ENCODE measurements at places on chromosomes 7 and 10. TPM values are rescaled to one million over a fixed set of nuclear protein-coding genes. Genes with fewer than 3 reads are reported as not detected.

DNA sequence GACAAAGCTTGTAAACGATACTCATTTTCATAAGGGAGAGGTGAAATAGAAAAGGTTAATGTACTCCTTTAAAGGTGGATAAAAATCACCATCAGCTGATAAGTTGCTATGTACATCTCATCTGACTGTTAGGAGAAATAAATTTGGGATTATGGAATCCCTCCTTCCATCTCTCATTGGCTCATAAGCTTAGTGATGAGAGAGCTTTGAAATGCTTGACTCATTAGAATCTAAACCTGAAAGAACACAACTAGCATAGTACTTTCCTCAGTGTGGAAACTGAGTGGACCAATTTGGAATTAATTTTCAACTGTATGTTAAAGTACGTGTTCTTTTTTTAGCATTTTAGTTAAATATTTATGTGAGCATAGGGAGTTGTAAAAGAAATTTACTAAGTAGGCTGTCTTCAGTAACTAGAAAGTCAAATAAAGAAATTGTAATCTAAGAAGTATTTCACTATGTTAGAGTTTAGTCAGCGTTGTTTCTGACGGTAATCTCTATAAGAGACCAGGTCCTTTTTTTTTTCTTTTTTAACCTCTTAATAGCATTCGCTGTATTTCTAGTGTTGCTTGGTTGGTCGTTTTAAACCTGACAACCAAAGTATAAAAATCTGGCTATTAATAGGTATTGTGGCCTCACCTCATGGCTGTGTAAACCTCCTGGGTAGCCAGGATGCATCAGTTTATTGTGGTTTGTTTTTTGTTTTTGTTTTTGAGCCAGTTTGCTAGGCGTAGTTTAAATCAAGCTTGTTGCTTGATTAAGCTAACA, 34.4 kb downstream of the FHIP2A start:
- no peak for DNase-seq

- DNase-seq, result no peak
Measured at GRCh38 chr10:44924261-44925040, 13.3 kb downstream of the TMEM72 start.

- DNase-seq, result no peak
Measured at GRCh38 chr7:87816389-87816788, 59.8 kb downstream of the SLC25A40 start.

- no peak for DNase-seq
Measured at GRCh38 chr7:44994877-44995554, 5.0 kb upstream of the CCM2 start.

- DNase-seq, result peak; percentile 55
Measured at GRCh38 chr7:106345421-106346166, 60.8 kb upstream of the NAMPT start.

- DNase-seq, result peak; percentile 65
Measured at GRCh38 chr10:90920986-90921666, at the start of gene ANKRD1. TSS of gene ANKRD1 (minus strand) at chr10:90921087. CDS start at chr10:90921027, 60 bp downstream.

DNA sequence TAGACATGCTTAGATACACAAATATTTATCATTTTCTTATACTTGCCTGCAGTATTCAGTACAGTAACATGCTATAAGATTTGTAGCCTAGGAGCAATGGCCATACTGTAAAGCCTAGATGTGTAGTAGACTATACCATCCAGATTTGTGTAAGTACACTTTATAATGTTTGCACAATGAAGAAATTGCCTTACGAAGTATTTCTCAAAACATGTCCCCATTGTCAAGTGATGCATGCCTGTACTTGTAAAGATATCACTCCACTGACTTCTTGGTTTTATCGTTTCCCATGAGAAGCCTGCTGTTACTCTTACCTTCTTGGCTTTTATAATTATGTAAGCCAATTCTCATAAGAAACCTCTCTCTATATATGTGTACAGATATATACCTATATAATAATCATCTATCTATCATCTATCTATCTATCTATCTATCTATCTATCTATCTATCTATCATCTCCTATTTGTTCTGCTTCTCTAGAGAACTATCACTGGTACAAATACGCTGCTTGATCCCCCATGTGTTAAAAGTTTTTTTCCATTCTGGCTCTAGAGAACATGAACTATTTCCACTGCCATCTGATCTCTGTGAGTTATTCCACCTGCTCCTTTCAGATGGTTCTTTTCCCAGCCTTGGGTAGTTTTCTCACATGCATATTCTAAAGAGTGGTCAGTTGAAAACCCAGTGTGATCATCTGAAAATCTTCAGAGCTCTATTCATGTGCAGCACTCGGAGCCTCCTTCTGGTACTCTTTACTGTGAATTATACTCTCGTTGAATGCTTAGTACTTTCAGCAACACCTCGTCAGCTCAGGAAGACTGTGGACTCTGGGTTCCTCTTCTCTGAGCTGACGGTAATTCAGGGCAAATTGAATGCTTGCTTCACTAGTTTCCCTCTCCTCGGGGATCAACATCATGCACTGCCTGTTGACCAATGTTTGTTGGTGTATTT, 14.5 kb upstream of the VCL start:
- no peak for DNase-seq

GRCh38 chr10:112805254-112805590, 144.8 kb upstream of the TCF7L2 start:
- DNase-seq, result no peak

DNA sequence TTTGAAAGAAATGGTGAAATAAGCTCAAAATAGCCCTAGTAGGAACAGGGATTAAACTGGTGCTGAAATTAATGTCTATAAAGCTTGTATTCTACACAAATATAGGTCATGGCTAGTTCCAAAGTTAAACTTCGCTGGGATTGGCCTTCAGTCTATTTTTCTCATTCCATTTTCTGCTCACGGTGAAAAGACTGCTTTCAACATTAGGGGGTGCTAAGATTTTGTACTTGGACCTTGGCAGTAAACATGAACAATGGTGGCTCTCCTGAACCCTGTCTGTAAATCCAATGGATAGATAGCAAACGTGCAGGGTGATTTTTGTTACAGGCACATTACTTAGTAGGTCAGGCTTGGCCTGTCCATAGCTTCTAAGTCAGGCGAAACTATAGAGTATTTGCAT, 36.0 kb upstream of the RSU1 start:
- DNase-seq, result no peak

DNA sequence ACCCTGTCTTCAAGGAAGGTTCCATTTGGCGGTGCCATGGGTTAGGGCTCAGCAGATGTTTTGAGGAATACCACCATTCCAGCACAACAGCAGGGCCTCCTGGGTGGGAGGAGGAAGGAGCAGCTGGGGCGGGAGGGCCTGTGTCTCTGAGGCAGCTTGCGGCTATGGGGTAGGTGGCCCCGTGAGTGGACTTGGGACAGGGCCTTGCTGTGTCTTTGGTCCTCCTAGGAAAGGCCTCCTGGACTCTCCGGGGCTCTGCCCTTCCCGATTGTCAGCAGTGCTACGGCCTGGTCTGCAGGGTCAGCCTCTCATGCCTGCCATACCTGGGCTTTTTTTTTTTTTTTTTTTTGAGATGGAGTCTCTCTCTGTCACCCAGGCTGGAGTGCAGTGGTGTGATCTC, 96.7 kb downstream of the PAXIP1 start:
- no peak for DNase-seq

- no peak for DNase-seq
Measured at GRCh38 chr10:86113044-86113443, 253.6 kb downstream of the GRID1 start.

- no peak for DNase-seq
Measured at GRCh38 chr7:26136831-26137230, 15.2 kb upstream of the NFE2L3 start.

DNA sequence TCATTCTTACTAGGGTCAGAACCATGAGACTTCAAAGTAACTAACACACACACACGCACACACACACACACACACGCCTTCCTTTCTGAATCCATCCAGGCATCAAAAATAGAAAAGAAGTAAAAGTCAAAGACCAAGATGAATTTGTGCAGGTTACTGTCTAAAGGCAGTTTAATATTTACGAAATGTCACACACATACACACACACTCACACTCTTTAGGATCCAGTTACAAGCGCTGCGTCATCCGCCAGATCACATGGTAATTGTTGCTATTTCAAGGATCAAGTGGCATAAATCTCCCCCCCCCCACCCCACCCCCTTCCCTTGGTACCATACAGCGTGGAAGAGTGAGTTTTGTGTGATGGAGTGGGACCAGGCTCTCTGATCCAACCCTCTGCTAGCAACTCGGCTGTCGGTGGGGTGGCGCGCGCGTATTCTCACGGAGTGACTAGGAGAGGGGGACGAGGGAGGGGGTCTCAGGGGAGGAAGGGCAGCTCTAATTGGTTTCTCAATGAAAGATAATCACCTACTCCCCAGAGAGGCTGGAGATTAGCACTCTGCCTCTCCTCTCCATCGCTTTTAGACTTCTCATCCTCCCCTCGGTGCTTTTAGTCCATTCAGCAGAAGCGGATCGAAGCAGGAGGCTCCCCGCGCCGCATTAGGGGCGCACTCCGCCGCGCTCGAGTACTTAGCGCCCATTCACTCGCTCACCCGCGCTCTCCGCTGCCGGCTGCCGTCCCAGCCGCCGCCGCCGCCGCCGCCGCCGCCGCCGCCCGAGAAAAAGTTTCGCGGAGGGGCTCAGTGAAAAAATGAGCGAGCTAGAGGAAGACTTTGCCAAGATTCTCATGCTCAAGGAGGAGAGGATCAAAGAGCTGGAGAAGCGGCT, 83.5 kb upstream of the PRKG1 start:
- DNase-seq, result peak; percentile 78

DNA sequence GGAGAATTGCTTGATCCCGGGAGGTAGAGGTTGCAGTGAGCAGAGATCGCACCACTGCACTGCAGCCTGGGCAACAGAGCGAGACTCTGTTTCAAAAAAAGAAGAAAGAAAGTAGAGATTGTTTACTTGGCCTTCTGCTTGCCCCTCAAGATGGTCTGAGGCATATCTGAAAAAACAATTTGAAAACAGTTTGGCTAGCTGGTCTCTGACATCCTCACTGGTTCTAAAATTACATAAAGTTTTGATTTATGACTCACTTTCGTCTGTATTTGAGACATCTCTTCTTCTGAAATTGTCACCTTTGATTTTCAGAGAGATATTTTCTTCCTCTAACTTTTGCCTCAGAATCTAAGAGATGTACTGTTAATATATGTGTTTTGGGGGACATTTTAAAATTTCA, 49.6 kb upstream of the HELLS start:
- no peak for DNase-seq

DNA sequence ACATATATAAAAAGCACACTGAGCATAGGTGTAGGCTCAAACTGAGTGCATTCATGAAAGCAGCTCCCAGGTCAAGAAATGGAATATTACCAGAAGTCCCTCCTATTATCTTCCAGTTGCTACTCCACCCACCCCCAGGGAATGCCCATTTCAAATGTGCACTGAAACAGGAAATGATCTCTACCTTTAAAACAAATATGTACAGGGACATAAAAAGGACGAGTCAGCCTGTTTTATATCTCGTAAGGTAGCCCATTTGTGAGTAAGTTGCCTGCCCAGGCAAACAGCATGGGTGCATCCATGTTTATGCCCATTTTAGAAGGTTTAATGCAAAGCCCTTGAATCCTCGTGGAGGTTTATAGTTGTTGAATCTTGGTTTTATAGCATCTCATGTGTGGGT, 10.4 kb downstream of the FFAR4 start:
- no peak for DNase-seq

GRCh38 chr7:108824840-108825580, 255.3 kb downstream of the DNAJB9 start:
- DNase-seq, result peak; percentile 51

- no peak for DNase-seq
Measured at GRCh38 chr7:77482015-77482414, 55.1 kb upstream of the PTPN12 start.

DNA sequence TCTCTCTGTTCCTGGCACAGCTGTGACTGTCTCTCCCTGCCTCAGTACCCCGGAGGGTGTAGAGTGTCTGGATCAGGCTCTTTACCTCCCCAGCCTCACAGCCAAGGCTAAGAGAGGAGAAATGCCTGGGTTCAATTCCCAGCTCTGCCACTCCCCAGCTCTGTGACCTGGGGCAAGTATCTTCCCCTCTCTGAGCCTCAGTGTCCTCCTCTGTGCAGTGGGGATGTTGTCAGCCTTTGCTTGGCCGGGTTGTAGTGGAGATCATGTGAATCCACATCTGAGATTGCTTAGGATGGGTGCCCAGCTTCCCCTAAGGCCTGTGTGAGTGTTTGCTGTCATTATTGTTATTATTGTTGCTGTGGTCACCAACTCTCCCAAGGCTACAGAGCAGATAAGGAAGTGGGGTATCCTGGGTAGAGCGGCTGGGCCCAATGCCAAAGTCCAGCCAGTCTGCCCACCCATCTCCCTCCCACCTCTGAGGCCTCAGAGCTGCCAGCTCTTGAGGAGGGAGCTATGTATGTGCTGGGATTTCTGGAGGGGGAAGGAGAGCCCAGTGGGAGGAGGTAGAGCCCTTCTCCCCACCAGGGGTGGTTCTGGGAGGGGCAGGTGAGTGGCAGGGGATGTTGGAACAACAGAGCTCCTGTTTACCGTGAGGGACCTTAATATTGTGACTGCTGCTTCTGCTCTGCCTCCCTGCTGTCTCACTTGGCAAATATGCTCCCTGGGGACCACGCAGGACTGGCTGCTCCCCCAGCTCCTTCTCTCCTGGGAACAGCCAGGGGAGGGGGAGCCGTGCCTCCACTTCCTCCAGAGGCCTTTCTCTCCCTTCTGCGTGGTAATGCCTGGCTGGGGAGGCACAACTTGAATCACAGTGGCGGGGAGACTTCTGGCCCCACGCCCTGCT, 170.5 kb downstream of the RPS24 start:
- no peak for DNase-seq

- no peak for DNase-seq
Measured at GRCh38 chr7:121404348-121404747, 8.2 kb upstream of the FAM3C start.

DNA sequence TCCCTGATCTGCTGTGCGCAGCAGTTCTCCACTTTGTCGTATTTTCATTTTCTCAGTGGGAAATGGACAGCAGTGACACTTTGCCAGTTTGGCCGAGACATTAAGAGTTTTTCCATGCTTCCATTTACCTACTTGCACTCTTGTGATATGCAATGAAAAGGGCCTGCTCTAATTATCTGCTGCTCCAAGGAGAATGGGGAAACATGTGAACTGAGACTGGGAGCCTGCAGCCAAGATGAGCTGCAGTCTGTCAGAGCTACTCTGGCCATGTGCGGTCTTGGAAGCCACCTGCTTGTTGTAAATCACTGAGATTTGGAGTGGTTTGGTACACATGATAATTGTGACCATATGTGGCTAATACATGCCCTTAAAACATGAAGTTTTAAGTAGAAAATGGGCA, 586.6 kb upstream of the POT1 start:
- no peak for DNase-seq

The CAMK2B gene
- total RNA-seq, result 95.4 TPM

The PNLIPRP2 gene
- total RNA-seq, result not detected

The ST8SIA6 gene
- total RNA-seq, result 9.3 TPM

The PMS2 gene
- 6.2 TPM for total RNA-seq

The DEPP1 gene
- 33.0 TPM for total RNA-seq

The UNCX gene
- total RNA-seq, result not detected

The GPR141 gene
- 0.60 TPM for total RNA-seq

Data from Right ventricle myocardium inferior (tissue), 1 donor.